ENCODE measurements at places on chromosomes 11 and 22.

DNA sequence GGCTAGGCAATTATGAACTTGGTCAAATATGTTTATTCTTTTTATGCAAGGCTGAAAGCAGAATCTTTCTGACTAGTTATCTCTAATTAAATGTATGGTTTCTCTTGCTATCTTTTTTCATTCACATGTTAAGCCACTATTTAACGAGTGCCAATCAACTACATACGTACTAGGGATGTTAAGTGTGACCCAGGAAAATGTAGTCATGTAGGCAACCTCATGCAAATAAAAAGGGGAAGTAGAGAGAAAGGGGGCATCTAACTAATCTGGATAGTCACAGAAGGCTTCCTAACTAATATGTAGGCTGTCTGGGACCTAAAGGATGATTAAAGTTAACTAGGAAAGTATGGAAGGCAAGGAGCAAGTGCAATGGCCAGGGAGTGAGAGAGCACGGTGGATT, 23.5 kb downstream of the TBRG1 start:
- no peak for DNase-seq

DNA sequence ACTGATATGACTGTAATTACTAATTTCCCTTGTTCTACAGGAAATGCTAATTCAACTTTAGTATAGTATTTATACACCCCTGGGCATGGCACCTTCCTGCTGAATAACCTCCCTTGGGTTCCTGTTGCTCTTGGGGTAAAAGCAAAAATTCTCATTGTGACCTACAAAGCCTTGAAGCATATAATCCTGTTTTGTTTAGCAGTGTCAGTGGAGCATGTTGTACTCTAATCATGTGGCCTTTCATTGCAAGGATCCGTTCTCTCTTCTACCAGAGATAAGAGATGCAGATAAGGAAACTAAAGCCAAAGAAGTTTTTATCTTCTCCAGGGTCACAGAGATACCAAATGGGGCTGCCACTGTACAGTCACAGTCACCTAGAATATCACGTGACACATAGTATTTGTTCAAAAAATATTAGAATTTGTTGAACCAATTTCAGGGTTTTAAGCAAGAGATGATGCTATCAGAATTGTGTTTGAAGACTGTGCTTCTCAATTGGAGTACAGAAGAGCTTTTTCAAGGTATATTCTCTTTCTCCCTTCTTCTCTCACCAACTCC, 25.1 kb downstream of the CSRP3 start:
- no peak for DNase-seq

DNA sequence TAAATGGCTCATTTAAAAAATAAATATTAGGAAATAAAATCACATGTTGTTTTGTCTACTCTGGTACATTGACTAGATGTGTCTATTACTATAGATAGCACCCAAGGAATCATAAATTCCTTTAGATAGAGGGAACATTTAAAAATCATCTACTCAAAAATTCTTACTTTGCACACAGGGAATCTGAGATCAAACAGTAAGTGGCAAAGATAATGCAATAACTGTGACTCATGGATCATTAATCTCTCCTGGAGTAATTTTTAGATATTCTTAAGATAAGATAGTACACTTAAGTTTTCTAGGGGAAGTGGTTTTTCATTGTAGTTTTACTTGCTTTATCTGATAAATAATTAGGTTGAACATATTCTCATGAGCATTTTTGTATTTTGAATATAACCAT, 468.9 kb downstream of the LUZP2 start:
- no peak for DNase-seq

- DNase-seq, result no peak
These were observed 24.4 kb downstream of the AASDHPPT start for GRCh38 chr11:106101819-106102218.

- no peak for DNase-seq
These were observed 25.3 kb downstream of the ANO1 start for GRCh38 chr11:70103256-70103975.

GRCh38 chr22:19419086-19419463, 12.5 kb downstream of the HIRA start:
- no peak for DNase-seq

DNA sequence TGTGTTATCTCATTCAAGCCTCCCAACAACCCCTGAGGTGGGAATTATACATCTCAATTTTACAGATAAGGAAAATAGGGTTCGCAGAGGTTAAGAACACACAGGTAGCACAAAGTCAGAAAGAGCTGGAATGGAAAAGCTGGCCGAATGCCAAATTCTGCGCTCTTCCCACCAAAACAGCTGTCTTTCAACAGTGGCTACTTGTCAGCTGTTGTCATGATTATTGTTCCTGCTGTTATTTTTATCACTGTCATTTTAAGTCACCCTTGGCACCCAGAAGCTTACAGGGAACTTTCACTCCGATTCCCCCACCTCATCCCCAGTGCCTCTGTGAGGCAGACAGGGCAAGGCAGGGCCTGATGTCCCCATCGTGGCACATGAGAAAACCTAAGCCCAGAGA, 74.5 kb upstream of the CSNK2A3 start:
- DNase-seq, result no peak

GRCh38 chr11:104332110-104332509, 168.2 kb upstream of the PDGFD start:
- no peak for DNase-seq

- DNase-seq, result no peak
These were observed 2.4 kb downstream of the CBX6 start for GRCh38 chr22:38869663-38870062.

DNA sequence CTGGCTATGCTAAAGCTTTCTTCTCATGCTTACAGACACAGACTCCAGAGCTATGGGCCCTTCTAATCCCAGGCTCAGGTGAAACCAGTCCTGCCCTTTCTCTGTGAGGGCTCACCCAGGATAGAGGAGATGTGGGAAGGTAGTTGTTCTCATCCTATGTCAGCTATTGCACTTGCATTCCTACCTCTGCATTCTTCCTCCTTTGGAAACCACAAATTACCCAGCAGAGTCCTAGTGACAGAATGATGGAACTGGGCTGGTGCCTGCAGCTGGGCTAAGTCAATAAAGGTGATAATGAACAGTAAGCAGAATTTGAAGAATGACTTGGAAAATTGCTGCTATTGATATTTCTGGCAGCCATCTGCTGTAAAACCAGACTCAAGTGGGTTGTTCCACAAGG, 560.0 kb downstream of the TMEM135 start:
- no peak for DNase-seq

- DNase-seq, result no peak
These were observed 27.6 kb upstream of the CASP12 start for GRCh38 chr11:104925850-104926249.

Measured in stimulated activated CD8-positive, alpha-beta memory T cell treated with anti-CD3 and anti-CD28 coated beads, Interleukin-4, amount 100 ng/mL, for 4 hours (primary cell).